ENCODE measurements at places on chromosomes 2 and 18.

DNA sequence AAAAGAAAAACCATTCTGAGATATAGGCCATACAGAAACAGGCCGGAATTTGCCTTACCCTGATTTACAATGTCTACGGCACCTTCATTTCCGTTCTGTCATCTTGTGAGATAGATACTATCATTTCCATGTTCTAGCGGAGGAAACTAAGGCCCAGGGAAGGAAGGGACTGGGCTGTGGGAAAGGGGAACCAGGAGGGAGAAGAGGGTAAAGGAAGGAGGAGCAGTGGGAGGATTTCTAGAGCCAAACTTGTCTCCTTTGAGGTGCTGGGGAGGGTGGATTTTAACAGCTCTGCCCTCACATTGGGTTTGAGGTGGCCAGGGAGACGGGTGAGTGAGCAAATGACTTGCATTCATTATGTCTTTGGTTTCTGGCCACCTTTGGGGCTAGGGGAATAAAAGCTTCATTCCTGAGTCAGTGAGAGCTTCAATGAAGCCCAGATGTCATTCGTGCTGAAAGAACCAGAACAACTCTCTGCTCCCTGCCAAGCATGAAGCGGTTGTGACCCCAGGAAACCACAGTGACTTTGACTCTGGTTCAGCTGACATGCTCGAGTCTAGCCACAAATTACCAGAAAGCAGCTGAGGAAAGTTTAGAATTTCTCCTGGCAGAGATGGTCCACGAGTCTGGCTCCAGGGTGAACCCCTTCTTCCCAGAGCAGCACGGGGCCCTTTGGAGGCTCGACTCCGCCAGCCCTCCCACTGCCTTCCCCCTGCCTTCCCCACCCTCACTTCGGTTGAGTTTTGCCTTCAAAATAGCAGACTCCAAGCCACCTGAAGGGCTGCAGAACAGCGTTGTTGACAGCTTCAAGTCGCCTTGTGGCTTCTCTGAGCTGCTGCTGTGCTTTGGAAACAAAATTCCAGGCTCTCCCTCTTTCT lies 3.8 kb downstream of the ACTG2 start:
- peak; percentile 25 for DNase-seq

GRCh38 chr2:167616997-167617396 lies 630.4 kb downstream of the STK39 start:
- DNase-seq = no peak

DNA sequence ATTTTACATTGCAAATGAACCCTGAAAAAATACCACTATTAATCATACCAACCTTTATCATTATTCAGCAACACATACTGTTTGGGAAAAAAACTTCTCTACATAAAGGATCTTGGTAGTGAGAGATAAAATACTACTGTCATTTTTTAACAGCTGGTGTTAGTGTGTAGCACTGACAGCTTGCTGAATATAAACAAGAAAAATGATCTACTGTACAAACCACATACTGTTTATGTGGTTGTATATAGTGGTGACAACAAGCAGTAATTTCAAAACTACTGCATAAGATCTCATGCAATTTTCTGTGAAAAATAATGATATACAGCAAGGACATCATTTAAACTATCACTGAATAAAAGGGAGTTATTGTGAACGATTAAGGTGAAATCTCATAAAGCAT lies 601.2 kb downstream of the LRP1B start:
- DNase-seq = no peak

- no peak for DNase-seq
Measured at GRCh38 chr18:12838178-12838634, 45.8 kb downstream of the PTPN2 start.

DNA sequence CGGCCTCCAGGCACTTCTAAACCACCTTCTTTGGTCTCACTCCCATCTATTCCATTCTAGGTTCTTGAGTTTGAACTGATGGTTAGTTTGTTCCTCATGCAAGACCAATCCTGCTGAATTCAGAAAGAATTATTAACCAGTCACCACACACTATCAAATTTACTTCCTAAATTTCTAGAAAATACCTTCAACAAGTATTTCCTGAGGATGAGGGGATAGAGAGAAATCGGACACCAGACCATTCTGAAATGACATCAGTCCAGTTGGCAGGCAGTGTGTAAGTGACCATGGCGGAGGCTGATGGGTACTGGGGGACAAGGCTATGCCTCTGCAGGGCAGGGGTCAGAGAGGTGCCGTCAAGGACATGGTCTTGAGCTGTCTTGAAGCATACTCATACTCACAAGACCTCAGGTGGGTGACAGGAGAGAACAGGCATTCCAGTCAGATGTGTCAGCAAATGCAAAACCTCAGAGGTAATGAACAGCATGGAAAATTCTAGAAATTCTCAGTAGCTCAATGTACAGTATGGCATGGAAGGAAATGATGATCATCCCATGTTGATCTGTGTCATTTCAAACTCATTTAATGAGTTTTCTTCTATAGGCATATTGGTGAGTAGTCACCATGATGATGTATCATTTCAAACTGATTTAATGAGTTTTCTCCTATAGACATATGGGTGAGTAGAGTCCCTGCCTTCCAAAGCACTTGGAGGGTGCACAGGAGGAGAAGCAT lies 119.6 kb downstream of the DDX1 start:
- no peak for DNase-seq

DNA sequence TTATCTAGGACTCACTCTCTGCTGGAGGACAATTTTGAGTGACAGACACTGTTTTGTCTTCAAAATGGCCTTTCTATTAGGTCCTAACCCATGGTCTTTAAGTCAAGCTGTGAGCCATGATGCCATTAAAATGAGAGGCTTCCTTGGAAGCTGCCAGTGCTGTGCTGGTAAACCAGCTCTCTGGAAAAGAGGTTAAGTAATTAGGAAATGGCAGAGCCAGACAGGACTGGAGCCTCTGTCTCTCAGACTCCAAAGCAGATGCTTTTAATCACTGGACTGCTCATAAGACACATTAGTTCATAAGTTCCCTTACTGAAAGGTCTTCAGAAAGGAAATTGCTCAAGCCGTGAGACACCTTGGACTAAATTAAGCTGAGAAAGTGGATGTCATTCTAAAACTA lies 25.8 kb upstream of the LHCGR start:
- no peak for DNase-seq

GRCh38 chr2:142153601-142154000 lies 22.8 kb upstream of the LRP1B start:
- no peak for DNase-seq

- DNase-seq = no peak
Measured at GRCh38 chr2:40218679-40219078, 233.2 kb downstream of the SLC8A1 start.

DNA sequence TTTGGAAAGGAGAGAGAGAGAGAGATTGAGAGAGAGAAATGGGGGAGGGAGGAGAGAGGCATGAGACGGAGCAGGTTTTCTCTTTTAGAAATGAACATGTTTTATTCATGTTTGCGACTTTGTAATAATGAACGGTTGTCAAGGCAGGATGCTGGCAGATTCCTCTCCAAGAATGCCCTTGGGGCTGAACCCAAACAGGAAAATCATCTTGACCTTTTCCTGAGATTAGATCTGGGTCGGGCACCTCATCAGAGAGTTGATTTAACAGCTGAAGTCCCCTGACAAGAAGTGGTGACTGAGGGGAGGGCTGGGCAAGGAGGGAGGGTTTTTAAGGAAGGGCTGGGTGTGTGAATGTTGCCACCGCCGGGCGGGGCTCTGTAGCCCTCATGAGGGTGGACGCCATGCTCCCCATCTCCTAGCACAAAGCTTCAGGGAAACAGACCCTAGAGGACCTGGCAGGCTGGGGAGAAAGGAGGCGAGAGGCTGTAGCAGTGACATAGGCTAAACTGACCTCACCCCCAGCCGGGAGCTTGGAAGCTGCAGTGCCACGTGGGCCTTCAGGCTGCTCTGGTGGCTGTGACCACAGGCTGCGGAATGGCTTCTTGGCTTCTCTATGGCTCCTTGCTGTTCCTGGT lies 60.0 kb downstream of the LIPG start:
- no peak for DNase-seq

DNA sequence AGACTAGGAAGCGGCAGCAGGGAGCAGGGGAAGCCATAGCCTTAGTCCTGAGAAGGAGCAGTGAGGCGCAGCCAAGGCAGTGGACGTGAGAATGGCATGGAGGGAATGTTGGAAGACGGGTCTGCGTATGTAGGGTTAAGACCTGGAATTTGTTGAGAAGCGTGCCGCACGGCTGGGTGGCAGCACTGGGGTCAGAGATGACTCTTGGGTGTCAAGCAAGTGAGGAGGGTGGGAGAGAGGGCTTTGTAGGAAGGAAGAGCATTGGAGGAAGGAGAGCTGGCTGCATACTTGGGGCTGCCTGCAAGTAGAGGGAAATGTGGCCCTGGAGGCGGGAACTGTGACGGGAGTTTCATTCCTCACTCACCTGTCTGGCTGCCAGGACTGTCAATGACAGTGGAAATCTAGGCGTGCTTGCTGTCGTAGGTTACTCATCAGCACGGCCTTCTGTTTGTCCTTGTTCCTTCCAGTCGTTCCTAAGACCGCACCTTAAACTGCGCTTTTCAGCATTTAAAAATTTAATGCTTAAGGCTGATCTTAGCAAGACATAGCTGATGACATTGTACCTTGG lies 108.0 kb downstream of the ITGB1BP1 start:
- no peak for DNase-seq

- no peak for DNase-seq
Measured at GRCh38 chr2:156325688-156326525, 6.6 kb downstream of the NR4A2 start.

GRCh38 chr2:71070294-71071093 lies 2.0 kb downstream of the NAGK start:
- DNase-seq = no peak

- peak; percentile 4 for DNase-seq
Measured at GRCh38 chr2:172693037-172693436, 42.6 kb upstream of the RAPGEF4 start.

GRCh38 chr2:155645791-155646190 lies 686.7 kb downstream of the NR4A2 start:
- no peak for DNase-seq

GRCh38 chr18:54240629-54241107 lies 16.2 kb upstream of the MBD2 start:
- no peak for DNase-seq

GRCh38 chr2:221203125-221203524 lies 369.0 kb downstream of the EPHA4 start:
- no peak for DNase-seq

DNA sequence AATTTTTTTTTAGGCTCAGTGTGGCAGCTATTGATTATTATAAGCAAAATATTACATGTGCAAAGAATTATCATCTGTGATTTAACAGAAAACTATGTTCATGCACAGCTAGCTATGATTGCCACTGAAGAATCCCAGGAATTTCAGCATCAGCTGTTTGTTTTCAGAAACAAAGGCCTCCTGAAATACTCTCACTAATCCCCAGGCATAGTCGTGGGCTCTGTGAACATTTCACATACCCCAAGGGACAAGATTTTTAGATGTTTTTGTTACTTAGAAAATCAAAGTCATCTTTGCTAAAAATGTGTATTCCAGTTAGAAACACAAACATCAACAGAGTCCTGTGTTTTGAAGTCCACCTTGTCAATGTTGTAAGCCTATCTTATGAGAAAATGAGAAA lies 156.1 kb downstream of the MYO1B start:
- DNase-seq = no peak

DNA sequence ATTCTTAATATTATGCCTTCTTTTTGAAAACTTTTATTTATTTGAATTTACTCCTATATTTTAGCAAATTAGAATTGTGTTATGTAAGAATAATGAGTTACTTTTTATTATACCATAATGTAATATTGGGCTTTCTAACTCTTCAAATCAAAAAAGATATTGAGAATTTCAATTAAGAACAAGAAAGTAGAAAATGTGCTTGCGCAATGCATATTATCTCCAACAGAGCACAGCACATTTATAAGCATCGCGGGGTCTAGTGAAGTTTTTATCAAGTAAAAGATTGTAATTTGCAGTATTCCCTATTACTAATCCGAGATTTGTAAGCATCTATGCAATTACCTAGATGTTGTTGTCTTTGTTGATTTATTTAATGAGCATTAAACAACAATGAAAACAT lies 829.1 kb upstream of the CNTNAP5 start:
- no peak for DNase-seq

DNA sequence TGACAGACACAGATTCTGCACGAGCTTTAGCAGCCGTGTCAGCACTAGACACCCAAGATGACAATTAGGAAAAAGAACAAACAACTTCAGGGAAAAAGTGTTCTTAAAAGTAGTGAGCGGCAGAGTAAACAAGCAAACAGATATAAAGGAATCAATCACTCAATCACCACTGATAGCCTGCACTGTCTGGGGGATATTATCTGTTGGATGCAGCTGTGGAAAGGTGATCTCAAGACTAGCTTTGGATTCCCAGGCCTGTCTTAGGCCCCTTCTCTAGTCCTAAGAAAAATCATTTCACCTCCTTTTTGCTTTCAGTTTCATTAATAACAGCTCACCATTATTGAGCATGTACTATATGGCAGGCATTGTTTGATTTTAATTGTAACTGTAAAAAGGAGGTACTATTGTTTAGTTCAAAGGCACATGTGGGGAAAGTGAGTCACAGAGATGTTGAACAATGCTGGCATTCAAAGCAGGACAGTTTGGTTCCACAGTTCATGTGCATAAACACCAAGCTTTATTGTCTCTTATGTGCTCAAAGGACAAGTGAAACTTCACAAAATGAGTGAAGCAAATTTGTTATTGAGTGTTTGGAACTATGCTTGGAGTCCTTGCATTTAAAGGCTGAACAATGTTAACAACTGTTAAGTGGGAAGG lies 147.3 kb upstream of the TCF4 start:
- no peak for DNase-seq

DNA sequence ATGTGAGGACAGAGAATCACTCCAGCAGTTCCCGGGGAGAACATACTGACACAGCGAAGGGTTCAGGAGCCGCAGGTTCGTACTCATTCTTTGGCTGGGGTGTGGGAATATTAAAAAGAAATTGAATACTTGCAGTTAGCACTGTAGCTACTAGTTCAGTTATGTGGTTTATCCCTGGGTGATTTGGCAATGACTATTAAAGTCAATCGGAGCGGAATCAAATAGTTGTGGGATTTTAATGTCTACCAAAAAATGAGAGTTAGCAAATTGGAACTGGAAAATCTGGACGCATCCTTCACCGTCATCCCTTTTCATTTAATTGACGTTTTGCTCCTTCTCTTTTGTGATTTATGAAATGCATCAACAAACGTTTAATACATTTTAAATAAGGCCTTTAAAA lies 50.8 kb downstream of the GBX2 start:
- DNase-seq = no peak

- no peak for DNase-seq
Measured at GRCh38 chr18:67417864-67418523, 98.5 kb downstream of the DSEL start.

GRCh38 chr2:41735476-41735875 lies 312.3 kb upstream of the PKDCC start:
- no peak for DNase-seq

- no peak for DNase-seq
Measured at GRCh38 chr2:169301596-169302335, 60.6 kb downstream of the LRP2 start.

- no peak for DNase-seq
Measured at GRCh38 chr2:54013996-54014395, 43.2 kb upstream of the PSME4 start.

- DNase-seq = no peak
Measured at GRCh38 chr2:43109261-43109743, 117.1 kb downstream of the ZFP36L2 start.

- DNase-seq = no peak
Measured at GRCh38 chr2:135202751-135203150, 150.7 kb downstream of the RAB3GAP1 start.

- DNase-seq = no peak
Measured at GRCh38 chr2:227876300-227876801, 4.9 kb downstream of the DAW1 start.

- DNase-seq = no peak
Measured at GRCh38 chr2:1360557-1361250, 52.6 kb upstream of the TPO start.
